ENCODE measurements at places on chromosomes 7 and 10. TPM values are rescaled to one million over a fixed set of nuclear protein-coding genes. Genes with fewer than 3 reads are reported as not detected.

The DNMBP gene
- total RNA-seq, result 25.6 TPM

GRCh38 chr7:15556339-15557105, 5.3 kb downstream of the AGMO start:
- H3K36me3 ChIP-seq, result no peaks in the 10 kb centered on the region
- no peaks in the 10 kb centered on the region for H3K4me1 ChIP-seq
- H3K27me3 ChIP-seq, result no peaks in the 10 kb centered on the region
- no peak overlapping the region for H3K27ac ChIP-seq
- DNase-seq, result no peak

- H3K36me3 ChIP-seq, result peaks cover 69% of the 10 kb centered on the region
- H3K4me3 ChIP-seq, result no peak overlapping the region
- no peak overlapping the region for H3K27ac ChIP-seq
- H3K4me1 ChIP-seq, result no peaks in the 10 kb centered on the region
- no peaks in the 10 kb centered on the region for H3K27me3 ChIP-seq
Measured at GRCh38 chr10:125010362-125010761, 68.4 kb downstream of the ZRANB1 start.

- no peak for DNase-seq
- H3K27ac ChIP-seq, result no peak overlapping the region
- H3K4me3 ChIP-seq, result no peak overlapping the region
- no peaks in the 10 kb centered on the region for H3K4me1 ChIP-seq
Measured at GRCh38 chr10:71575934-71576801, 143.4 kb downstream of the C10orf105 start.

The MYOZ1 gene
- 1.5 TPM for total RNA-seq

Measured in H9 (cell line).